ENCODE measurements at places on chromosomes 12 and 14.

GRCh38 chr14:61644175-61644574, 51.1 kb upstream of the HIF1A start:
- no peak for DNase-seq

- no peak for DNase-seq
Measured at GRCh38 chr14:76997257-76997970, 31.1 kb downstream of the IRF2BPL start.

DNA sequence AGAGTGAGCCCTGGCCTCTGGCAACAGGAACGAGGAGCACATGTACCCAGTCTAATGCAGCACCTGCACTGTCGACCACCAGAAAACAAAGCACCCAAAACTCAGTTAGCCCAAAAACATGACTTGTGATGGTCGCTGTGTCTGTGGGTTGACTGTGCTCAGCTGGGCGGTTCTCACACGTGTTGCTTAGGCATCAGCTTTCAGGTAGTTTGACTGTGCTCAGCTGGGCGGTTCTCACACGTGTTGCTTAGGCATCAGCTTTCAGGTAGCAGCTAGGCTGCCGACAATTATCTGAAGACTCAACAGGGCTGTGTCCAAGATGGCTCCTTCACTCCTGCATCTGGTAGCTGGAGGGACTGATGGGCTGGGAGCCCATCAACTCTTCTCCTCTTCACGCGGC, 1.2 kb upstream of the LRCOL1 start:
- DNase-seq = no peak

DNA sequence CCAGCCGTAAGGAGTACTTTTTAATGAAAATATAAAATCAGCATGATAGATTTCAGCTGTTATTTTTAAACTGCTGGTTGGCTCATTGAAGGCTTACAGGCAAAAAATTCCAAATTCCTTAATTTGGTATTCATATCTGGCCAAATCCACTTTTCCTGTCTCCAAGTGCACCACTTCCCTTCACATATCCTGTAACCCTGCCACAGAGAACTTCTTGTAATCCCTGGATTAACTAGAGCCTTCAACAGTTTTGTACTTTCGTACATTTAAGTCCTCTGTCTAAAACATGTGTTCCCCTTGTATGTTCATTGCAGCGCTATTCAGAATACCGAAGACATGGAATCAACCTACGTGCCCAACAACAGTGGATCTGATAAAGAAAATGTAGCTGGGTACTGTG, 9.6 kb downstream of the PUS7L start:
- no peak for DNase-seq

GRCh38 chr12:114703060-114703493, 19.1 kb upstream of the TBX3 start:
- no peak for DNase-seq

DNA sequence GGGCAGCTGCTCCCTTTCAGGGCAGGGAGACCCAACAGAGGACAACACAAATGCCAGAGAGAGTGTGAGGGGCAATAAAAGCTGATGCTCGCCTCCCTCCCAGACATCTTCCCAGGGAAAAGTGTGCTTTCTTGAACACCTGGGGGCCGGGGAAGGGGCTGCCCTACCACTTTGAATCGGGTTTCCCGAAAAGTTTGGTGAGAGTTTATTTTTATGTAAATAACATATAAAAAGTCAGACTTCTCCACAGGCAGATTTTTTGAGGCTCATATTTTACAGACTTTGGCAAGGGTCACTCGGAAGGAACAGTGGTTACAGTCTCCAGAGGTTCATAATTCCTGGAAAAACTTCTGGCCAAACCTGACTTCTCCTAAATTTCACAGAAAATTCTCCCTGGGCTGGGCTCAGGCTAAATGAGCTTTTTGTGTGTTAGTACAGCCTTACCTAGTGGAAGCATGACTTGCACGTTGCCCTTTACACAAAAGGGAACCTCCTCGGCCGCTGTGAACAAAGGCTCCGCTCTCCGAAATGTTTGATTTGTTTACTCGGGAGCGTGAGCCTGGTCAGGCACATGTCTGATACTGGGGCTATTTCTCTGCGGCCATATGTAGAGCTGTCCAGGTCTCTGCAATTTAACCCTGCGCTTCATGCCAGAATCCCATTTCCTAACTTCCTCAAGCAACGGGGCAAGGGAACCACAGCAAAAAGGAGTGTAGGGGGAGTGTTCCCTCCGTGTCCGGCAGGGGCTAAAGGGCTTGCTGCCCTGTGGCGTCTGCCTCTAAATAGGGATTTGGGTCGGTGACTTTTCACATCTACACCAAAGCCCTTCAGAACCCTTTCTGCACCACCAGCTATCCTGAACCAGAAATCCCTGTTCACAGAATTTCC, 3.4 kb downstream of the RTL1 start:
- DNase-seq = no peak

Data from stimulated activated CD4-positive, alpha-beta T cell treated with anti-CD3 and anti-CD28 coated beads, Interleukin-4, amount 100 ng/mL, for 1 hour (primary cell).